Prostate gland (tissue), 2 donors: ENCODE measurements at places on chromosomes 3 and 15. TPM values are rescaled to one million over a fixed set of nuclear protein-coding genes. Genes with fewer than 3 reads are reported as not detected.

The MED12L gene
- total RNA-seq: 4.3 TPM

The GHSR gene
- not detected for total RNA-seq

DNA sequence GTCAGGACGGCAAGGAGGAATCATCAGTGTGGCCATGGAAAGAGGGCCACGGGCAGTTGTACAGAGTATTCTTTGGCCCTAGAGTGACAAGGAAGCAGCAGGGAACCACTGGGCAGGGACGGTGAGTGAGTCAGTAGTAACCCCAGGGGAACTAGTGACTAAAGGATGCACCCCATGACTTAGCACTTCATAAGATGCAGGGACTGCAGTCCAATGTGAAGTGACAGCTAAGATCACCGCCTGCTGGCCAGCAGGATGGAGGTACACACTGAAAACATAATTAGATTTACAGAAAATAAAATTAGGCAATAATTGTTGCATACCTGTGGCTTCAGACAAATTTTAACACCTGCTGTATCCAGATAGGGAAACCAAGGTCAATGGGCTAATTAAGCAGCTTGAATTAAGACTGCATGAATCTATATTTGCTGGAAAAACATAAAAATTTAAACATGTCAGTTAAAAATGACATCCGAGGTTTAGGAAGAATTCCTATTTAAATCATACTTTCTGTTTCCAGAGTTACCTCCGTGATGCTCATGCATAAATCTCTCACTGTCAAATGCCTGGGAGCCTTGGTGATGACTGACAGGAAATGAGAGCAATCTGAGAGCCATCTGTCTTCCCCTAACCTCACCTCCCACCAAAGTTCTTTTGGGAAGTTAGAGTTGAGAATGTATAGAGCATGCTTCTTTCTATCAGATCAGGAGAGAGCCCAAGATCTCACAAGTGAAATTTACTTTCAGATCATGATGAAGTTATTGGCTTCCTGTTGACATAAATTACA, 56.5 kb downstream of the DCLK3 start:
- H3K36me3 ChIP-seq: no peaks in the 10 kb centered on the region
- no peak overlapping the region for H3K4me3 ChIP-seq
- DNase-seq: no peak

The TBC1D23 gene
- total RNA-seq: 18.3 TPM

DNA sequence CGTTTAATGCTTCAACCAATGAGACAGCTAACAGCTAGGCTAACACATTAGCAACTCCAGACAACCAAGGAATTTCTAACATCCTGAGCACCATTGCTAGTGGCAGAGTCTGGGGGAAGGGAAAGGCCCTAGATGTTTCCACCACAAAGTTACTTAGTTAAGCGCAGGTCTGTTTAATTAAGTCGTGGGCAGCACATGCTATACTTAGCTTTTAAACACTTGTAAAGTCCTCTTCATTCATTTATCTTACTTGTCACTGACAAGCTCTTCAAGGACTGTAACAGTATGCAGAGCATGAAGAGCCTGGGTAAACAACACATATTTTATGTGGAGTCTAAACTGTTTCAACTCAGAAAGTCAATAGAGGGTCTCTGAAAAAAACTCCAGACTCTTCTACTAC, 221.1 kb upstream of the WNT5A start:
- H3K4me3 ChIP-seq: no peak overlapping the region
- no peaks in the 10 kb centered on the region for H3K36me3 ChIP-seq
- H3K27ac ChIP-seq: no peak overlapping the region
- H3K4me1 ChIP-seq: no peaks in the 10 kb centered on the region
- DNase-seq: no peak
- H3K27me3 ChIP-seq: peaks cover 3% of the 10 kb centered on the region

- DNase-seq: no peak
- no peaks in the 10 kb centered on the region for H3K36me3 ChIP-seq
- H3K27ac ChIP-seq: no peak overlapping the region
Measured at GRCh38 chr15:64634027-64634426, 141.4 kb downstream of the RBPMS2 start.

The PATL2 gene
- 0.77 TPM for total RNA-seq

DNA sequence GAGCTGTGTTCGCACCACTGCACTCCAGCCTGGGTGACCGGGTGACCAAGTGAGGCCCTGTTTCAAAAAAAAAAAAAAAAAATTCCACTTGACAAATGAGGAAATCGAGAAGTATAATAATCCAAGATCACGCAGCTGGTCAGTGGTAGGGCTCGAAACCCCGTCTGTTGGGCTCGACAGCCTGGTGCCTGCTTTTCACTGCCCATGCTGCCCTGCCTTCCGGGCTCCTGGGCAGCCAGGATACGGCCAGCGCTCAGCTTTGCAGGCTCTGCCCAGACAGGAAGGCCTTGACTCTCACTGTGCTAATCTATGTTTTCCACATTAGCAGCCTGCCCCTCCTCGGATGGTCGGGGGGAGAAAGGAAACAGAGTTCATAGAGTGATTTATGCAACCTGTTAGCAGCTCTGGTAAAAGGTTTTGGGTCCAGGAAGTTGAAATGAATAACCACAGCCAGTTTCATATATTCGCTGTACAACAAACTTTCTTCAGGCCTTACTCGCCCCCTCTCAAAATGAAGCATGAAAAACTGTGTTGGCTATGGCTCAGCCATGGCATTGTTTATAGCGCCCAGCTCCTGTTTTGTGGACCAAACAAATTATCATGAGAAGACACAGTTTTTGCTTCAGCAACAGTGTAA, 108.8 kb downstream of the XXYLT1 start:
- no peak overlapping the region for H3K27ac ChIP-seq
- no peaks in the 10 kb centered on the region for H3K4me1 ChIP-seq
- no peaks in the 10 kb centered on the region for H3K27me3 ChIP-seq
- no peak for DNase-seq
- H3K36me3 ChIP-seq: no peaks in the 10 kb centered on the region

GRCh38 chr3:80094589-80094988, 326.8 kb upstream of the ROBO1 start:
- H3K27me3 ChIP-seq: no peaks in the 10 kb centered on the region
- H3K36me3 ChIP-seq: no peaks in the 10 kb centered on the region
- H3K4me1 ChIP-seq: no peaks in the 10 kb centered on the region
- no peak overlapping the region for H3K27ac ChIP-seq
- DNase-seq: no peak
- H3K4me3 ChIP-seq: no peak overlapping the region

DNA sequence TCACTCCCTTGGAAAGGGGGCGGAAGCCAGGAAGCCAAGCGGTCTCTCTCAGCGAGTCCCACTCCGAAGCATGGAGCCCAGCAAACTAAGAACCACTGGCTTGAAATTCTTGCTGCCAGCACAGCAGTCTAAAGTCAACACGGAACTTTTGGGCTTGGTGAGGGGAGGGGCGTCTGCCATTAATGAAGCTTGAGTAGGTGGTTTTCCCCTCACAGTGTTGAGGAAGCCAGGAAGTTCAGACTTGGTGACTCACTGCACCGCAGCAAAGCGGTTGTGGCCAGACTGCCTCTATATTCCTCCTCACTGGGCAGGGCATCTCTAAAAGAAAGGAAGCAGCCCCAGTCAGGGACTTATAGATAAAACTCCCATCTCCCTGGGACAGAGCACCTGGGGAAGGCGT, 665.4 kb upstream of the CBLB start:
- no peak overlapping the region for H3K4me3 ChIP-seq
- no peaks in the 10 kb centered on the region for H3K4me1 ChIP-seq
- no peaks in the 10 kb centered on the region for H3K27me3 ChIP-seq
- H3K27ac ChIP-seq: no peak overlapping the region

The CCK gene
- 50.7 TPM for total RNA-seq

The CRYGS gene
- 1.1 TPM for total RNA-seq

- no peak overlapping the region for H3K4me3 ChIP-seq
- H3K27me3 ChIP-seq: no peaks in the 10 kb centered on the region
- H3K36me3 ChIP-seq: no peaks in the 10 kb centered on the region
- DNase-seq: no peak
Measured at GRCh38 chr3:42836150-42837123, 27.2 kb downstream of the ACKR2 start.

GRCh38 chr3:90132197-90132596, 1024.8 kb downstream of the EPHA3 start:
- no peaks in the 10 kb centered on the region for H3K4me1 ChIP-seq
- no peak overlapping the region for H3K27ac ChIP-seq
- no peaks in the 10 kb centered on the region for H3K36me3 ChIP-seq
- no peak for DNase-seq

DNA sequence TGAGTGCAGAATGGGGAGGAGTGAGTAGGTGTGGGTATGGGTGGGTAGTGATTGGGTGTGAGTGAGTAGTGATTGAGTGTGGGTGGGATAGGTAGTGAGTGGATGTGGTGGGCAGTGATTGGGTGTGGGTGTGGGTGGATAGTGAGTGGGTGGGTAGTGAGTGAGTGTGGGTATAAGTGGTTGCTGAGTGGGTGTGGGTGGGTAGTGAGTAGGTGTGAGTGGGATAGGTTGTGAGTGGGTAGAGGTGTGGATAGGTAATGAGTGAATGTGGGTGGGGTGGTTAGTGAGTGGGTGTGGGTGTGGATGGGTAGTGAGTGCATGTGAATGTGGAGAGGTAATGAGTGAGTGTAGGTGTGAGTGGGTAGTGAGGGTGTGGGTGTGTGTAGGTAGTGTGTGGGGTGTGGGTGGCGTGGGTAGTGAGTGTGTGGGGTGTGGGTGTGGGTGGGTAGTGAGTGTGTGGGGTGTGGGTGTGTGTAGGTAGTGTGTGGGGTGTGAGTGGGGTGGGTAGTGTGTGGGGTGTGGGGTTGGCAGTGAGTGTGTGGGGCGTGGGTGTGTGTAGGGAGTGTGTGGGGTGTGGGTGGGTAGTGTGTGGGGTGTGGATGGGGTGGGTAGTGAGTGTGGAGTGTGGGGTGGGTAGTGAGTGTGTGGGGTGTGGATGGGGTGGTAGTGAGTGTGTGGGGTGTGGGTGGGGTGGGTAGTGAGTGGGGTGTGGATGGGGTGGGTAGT, 5.3 kb downstream of the MINAR1 start:
- H3K4me1 ChIP-seq: no peaks in the 10 kb centered on the region
- H3K27me3 ChIP-seq: no peaks in the 10 kb centered on the region
- H3K36me3 ChIP-seq: no peaks in the 10 kb centered on the region
- no peak overlapping the region for H3K27ac ChIP-seq

The EPHB1 gene
- total RNA-seq: 21.2 TPM

The PRRT3 gene
- 8.9 TPM for total RNA-seq

The SEMA7A gene
- 171 TPM for total RNA-seq

The SCG5 gene
- 4.2 TPM for total RNA-seq

DNA sequence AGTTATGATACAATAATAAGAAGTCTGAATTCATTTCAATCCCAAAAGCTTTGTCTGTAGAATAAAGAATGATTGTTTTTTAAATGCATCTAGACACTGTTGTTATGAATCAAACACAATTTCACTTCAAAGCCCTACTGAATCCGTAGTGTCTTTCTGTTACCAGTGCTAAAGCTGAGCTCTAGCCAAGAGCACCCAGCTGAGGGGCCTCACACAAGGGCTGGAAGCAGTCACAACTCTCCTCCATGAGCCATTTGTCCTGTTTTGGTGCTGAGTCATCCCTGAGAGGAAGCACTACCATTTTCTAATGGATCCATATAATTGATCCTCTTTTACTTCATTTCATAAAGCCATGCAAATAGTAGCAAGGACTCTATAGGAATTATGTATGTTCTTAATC, 158.2 kb upstream of the ANKRD28 start:
- no peaks in the 10 kb centered on the region for H3K36me3 ChIP-seq
- H3K4me3 ChIP-seq: no peak overlapping the region
- no peaks in the 10 kb centered on the region for H3K27me3 ChIP-seq
- H3K4me1 ChIP-seq: no peaks in the 10 kb centered on the region
- no peak for DNase-seq

DNA sequence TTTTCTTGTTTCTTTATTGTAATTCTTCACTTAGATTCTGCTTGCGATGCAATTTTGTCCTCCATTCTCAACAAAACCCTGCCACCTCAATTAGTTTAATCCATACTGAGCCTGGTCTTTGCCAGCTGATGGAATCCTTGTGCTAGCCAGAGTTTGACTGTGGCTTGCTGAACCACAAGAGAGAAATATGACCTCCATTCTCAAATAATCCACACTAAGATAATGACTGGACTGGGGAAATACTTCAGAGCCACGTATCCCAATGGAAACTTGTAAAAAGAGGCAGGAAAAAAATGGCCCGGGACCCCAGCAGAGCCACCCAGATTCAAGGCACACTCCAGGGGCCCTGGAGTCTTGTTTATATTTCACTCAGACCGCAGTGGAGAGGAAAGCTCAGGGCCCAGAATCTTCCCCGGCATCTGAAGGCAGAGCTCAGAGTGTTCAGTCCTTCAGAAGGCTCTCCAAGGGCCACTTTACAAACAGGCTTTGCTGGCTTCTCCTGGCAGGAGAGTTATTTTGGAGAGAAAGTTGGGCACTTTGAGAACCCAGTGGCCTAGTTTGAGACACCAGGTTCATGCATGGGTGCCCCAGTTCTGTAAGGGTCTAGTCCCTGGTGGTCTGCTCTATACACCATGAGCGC, 62.7 kb downstream of the SSUH2 start:
- H3K4me3 ChIP-seq: no peak overlapping the region
- H3K4me1 ChIP-seq: no peaks in the 10 kb centered on the region
- no peaks in the 10 kb centered on the region for H3K36me3 ChIP-seq
- H3K27me3 ChIP-seq: no peaks in the 10 kb centered on the region
- H3K27ac ChIP-seq: no peak overlapping the region
- no peak for DNase-seq

The ILDR1 gene
- 8.3 TPM for total RNA-seq
